ENCODE measurements at places on chromosomes 11 and 22. TPM values are rescaled to one million over a fixed set of nuclear protein-coding genes. Genes with fewer than 3 reads are reported as not detected.
A peak's percentile ranks its signal among the peaks of the same experiment; 100 is the strongest.

DNA sequence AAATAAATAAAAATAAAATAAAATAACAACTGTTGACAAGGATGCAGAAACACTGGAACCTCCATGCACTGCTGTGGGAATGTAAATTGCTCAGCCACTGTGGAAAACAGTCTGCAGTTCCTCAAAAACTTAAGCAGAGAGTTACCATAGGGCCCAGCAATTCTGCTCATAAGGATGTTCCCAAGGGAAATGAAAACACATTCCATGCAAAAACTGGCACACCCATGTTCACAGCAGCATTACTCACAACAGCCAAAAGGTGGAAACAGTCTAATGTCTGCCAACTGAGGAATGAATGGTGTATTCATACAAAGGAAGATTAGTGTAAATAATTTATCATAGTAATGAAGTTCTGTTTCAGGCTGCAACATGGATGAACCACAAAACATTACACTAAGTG, 3.2 kb upstream of the KRTAP5-10 start:
- DNase-seq: no peak

DNA sequence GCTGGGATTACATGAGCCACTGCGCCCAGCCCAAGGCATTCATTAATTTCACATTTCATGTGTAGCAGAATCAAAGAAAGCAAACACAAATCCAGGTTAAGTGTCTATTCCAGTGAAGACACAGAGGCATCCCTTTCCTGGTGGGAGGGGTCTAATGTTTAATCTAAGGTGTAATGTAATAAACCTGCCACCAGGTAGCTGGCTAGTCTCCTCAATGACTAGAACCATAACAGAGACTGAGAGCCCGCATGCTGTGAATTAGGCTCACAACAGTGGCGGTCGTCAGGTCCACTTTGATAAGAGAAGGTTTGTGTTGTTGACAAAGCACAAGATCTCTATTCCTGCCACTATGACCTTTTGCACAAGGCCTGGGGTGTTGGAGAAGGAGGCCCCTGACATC, 64.2 kb upstream of the ADA2 start:
- DNase-seq: no peak

- DNase-seq: no peak
Measured at GRCh38 chr11:93073508-93074280, 104.2 kb downstream of the MTNR1B start.

DNA sequence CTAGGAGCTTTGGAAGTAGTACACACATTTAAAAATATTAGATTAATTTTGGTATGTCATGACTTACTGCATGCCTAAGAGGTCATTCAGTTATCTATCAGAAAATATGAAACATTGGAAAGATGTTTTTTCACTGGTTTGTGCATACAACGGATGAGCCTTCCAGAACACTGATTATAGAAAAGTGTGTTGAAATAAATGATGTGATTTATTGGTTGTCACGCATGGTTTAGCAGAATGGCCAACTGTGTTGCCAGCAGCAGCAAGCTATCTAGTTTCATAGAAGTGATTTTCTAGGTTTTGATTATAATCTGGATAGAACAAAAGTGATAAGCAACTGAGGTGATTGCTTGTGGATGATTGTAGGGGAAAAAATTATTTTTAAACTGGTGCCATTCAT, 53.6 kb downstream of the DDX10 start:
- no peak for DNase-seq

DNA sequence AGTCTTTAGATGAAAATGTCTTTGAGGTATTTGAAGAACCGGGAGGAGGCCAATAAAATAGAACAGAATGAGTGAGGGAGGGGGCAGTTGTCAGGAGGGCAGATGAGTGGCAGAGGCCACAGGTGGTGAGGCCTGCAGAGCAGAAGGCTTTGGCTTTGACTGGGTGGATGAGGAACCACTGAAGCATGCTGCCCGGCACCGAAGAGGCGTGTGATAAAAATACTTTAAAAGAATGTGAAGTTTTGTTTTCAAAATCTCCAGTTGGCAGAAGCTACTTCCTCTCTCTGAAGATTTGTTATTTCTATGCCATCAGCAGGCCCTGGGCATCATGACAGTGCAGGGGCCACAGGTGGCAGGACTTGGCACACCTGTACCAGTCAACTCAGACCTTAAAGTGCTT, 6.3 kb downstream of the MS4A12 start:
- no peak for DNase-seq

Gene SCGB1C1
- total RNA-seq: not detected

- peak; percentile 84 for DNase-seq
Measured at GRCh38 chr11:72091292-72091691, 10.6 kb downstream of the LRRC51 start.

DNA sequence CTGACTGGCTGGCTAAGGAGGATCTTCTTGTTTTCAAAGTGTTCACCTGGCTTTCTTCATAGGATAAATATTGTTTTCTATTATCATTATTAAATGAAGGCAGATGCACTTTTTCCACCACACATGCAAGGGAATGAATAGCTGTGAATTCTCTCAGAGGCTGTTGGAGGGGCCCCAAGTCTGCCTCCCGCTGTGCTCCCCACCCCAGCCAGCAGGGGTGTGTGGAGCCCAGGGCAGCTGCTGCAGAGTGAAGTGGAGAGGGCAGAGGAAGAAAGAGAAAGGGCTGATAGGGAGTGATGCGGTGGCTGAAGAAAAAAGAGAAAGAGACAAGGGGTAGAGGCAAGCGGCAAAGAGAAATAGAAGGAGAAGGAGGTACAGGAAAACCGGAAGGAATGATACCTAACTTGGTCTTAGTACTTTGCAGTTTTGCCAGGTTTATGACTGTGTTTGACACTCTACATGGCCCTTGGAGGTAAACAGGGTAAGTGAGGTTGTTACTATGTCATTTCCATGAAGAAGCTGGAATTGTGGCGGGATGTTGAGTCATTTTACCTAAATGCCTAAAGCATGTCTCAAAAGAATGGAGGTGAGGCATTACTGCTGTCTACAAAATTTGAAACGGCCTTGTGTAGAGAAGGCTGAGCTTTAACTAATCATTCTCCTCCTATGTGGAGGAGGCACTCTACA, 145.7 kb upstream of the B3GAT1 start:
- DNase-seq: no peak

DNA sequence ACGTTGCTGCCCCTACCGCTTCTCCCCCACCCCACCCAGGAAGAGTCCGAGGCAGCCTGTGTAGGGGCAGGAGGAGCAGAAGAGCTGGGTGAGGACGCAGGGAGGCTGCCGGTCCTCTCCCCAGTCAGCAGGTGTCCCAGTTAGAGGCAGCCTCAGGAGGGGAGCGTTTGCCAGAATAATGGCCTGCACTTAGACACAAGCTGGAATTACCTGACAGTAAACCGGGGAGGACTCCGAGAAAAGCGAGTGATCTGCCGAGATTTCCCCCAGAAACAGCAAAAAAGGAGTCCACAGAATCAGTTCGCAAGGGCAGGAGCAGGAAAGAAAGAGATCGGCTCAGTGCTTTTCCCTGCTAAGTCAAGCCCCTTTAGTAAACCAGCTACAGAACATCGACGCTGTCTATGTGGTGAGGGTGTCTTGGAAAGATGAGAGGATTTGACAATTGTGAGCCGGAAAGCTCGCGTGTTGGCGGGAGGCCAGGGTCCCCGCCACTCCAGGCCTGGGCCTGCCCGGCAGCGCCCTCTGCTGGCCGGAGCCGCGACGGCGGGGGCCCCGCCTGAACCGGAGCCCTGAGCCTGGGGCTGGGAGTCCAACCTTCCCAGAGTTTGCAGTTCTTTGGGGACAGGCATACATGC, 17.7 kb upstream of the THRSP start:
- DNase-seq: peak; percentile 91

GRCh38 chr11:123100379-123101085, 38.6 kb upstream of the HSPA8 start:
- DNase-seq: peak; percentile 60

Gene OR5B2
- total RNA-seq: not detected

GRCh38 chr22:48579043-48579927, 1248.4 kb downstream of the BRD1 start:
- DNase-seq: peak; percentile 15

Gene CLMP
- total RNA-seq: 3.1 TPM

GRCh38 chr11:86291466-86292262, 10.4 kb upstream of the HIKESHI start:
- no peak for DNase-seq

DNA sequence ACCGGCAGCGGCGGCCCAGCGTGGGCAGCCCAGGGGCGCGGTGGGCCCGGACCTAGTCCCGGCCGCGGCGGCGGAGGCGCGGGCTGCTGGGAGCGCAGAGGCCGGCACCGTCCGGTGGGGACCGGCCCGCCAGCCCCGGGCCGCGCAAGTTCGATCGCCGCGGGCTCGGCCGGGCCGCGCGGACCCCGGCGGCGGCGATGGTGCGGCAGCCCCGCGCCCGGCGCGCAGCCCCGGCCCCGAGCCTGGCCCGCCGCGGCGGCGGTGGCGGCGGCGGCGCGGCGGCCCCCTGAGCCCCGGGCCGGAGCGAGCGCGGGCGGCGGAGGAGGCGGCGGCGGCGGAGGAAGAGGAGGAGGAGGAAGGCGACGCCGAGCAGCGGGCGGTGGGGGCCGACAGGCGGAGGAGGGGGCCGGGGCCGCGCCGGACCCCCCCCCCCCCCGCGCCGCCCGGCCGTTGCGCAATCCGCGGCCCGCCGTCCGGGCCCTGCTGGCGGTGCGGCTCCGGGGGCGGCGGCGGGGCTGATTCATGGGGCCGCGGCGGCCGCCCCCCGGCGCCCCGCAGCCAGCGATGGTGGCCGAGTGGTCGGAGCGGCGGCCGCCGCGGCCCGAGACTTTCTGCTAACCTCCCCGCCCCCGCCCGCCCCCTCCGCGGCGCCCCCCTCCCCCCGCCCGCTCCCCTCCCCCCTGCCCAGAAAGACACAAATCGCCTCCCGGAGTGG, 1251.9 kb downstream of the BRD1 start:
- no peak for DNase-seq

DNA sequence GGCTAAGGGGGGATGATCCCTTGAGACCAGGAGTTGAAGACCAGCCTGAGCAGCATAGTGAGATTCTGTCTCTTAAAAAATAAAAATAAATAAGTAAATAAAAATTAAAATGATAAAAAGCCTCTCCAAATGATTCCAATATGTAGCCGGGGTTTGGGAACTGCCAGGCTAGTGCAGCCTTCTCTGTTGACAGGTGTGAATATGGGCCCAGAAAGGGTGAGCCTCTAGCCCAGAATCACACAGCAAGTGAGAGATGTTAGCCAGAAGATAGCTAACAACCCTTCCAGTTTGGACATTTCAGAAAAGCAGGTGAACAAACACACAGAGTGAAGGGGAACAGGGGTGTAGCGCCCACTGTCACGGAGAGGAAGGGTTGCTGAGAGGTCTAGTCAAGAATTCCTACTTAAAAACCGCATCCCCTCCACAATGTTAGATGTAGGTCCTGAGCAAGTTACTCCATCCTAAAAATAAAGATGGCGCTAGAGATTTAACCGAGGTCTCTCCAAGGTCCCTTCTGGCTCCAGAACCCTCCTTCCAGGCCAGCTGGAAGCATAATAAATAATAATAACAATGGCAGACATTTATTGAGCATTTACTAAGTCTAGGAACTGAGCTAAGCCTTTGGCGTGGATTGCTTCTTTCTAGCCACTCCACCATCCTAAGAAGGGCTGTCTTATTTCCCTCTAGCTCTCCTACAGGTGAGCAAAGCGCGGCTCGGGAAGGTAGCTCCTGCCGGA, 51.6 kb downstream of the CYTH4 start:
- no peak for DNase-seq

DNA sequence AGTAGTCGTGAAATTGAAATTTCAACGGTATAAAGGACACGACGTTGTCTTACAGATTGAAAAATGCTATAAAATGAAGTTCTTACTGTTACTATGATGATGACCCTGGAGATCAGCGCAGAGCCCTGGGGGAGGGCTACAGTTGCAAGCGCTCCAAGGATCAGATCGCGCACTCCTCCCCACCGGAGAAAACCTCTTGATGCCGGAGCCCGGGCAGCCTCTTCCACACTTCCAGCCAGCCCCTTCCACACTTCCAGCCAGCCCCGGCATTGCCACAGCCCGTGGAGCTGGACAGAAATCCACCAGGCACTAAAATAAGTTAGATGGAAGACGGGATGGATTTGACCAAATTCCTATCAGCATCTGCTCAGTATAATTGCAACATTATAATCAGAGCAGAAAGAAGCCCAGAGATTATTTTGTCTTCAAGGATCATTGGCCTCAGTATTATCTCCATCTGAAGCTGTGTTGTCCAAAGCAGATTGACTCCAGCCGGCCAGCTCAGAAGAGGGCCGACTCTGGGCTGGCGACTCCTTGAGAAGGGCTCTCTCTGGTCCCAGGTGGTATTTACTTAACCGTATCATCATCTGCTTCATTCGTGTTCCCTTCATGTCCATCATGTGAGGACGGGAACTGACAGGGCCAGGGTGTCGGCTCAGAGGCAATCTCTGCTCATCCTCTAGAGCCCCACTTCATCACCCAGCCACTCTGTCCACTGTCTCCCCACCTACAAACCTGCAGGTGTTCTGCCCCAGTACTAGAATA, 777 bp upstream of the MICAL3 start:
- no peak for DNase-seq

DNA sequence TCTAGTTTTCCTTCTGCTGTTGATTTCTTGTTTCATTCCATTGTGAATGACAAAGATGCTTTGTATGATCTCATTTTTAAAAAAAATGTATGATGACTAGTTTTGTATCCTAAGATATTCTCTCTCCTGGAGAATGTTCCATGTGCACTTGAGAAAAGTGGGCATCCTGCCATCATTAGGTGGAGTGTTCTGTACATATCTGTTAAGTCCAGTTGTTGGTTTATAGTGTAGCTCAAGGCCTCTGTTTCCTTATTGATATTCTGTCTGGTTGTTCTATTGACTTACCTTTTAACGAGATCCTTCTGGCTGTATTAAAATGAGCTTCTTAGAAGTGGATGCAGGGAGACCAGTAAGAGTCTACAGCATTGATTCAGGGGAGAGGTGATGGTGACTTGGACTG, 35.2 kb downstream of the SGSM1 start:
- no peak for DNase-seq

- no peak for DNase-seq
Measured at GRCh38 chr11:64813826-64814225, 3.5 kb upstream of the MEN1 start.

Gene MUC5B
- 0.02 TPM for total RNA-seq

Measured in psoas muscle (tissue), 8 donors.